ENCODE measurements at places on chromosomes 2 and 18.

DNA sequence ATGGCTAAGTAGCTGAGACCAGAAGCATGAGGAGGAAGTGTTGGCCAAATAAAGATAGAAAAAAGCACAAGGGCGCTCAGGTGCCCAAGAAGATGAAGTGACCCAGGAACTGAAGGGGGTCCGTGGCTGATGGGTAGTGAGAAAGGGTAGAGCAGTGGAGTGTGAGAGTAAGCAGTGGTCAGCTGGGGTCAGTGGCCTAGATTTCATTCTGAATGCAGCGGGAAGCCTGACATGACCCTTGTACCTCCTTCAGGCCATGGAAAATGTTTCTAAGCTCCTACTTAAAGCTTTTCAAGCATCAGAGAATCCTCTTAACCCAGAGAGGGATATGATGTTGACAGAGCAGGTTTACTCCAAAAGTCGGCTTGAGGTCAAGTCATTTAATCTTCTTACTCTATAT lies 89.0 kb upstream of the UNC80 start:
- DNase-seq, result no peak

DNA sequence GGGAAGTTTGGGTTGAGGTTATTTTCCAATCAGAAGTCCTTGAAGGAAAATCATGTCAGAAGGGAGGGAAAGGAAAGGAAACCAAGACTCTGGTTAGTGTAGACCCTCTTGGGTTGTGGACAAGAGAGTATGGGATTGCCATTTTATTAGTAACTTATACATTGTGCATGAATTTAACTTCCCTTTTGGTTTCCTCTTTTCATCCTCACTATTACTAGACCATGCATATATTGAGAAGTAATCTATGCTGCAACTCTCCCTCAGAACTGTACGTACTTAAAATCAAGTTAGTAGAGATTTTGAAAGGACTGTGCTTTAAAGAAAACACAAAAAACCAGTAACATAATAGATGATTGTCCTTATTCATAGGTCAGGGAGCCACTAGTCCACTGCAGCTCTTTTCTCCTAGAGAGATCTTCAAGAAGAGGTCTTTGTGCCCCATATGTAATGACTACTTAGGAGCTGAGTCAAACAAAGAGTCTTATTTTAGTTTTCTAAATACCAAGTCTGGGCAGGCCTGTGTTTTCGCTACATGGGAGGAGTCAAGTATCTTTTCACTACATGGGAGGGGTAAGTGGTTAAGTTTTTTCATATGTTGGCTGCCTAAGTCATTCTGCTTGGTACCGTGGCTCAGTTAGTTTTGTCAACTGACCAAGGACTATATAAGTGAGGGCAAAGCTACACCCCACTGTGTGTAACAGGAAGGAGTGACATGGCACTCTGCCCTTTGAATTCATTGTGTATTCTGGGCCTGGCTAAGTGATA lies 25.2 kb upstream of the FAM117B start:
- no peak for DNase-seq

DNA sequence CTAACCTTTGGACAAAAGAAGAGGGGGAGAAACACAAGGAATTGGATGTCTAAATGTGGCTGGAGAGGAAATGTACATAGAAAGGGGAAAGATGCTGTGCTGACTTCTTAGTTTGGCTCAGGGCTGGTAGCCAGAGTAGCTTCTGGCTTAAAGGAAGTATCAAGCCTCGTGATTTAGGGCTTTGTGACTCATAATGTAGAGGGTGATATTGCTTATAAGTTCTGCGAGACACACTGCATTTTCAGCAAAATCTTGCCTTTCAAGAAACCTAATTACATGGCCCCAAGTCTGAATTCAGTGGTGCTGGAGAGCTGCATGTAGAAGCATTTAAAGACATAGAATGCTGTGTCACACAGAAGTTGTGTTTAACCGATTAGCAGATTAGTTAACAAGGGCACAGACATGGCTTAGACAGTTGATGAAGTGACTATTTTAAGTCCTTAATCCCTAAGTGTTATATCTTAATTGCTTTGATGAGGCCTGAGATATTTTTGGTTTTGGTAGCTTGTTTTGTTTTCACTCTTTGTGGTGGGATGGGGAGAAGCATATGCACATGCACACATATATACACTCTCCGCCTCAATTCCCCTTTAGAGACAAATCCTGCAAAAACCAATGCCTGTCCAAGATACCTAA lies 66.4 kb downstream of the EPAS1 start:
- no peak for DNase-seq

GRCh38 chr2:134685967-134686366 lies 32.8 kb downstream of the TMEM163 start:
- no peak for DNase-seq

- no peak for DNase-seq
Observed at GRCh38 chr2:19685731-19686130, 216.1 kb downstream of the TTC32 start.

DNA sequence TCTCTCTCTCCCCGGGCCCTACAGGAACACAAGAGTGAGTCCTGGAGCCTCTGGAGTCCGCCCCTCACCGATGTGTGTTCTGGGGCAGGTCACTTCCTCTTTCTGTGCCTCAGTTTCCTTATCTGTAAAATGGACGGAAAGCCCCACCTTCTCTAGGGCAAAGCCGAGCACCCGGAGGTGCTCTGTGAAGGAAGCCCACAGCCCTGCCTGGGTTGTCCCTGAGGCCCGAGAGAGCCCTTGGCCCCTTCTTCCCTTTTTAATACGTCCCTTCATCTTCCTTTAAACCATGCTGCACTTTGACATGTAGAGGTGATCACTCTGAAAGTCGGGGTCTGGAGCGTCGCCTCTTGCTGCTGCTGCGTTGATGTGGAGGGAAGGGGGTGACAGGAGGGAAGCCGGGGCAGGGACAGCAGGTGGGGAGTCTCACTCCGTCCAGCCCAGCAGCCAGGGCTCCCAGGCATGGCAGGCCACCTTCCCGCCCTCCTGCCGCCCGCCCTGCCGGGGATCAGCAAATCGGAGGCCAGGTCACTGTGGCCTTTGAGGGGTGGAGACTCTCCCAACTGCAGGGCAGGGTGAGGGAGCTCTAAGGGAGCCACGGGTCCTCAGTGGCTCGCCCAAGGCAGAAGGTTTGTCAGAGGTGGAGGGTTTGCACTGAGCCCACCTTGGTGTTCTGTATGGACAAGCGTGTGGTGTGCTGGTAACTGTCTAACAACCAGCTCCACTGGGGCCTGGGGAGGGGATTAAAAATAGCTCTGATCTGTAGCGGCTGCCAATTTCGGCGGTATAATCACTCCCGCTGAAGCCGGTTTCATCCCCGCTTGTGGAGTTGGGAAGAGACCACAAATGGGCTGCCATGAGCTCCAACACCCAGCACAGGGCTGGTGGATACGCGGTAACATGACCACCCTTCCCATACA lies 135.9 kb upstream of the ID2 start:
- DNase-seq, result no peak

DNA sequence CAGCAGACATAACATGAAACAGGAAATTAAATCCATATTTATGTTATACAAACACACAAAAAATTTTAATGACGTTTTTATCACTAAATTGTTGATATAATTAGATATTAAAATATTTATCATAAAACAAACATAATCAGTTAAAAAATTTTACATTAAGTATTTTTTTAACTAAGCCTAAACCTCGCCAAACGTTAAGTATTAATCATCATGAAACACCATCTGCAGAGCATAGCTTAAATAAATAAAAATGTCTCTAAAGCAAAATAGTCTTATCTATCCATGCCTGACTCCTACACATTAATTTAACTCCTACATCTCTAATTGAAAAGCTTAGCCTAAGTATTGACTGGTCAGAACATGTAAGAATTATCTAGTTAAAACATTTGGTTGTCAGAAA lies 271.6 kb upstream of the RND3 start:
- no peak for DNase-seq

GRCh38 chr2:181896286-181896685 lies 4.8 kb downstream of the ITPRID2 start:
- DNase-seq, result no peak

DNA sequence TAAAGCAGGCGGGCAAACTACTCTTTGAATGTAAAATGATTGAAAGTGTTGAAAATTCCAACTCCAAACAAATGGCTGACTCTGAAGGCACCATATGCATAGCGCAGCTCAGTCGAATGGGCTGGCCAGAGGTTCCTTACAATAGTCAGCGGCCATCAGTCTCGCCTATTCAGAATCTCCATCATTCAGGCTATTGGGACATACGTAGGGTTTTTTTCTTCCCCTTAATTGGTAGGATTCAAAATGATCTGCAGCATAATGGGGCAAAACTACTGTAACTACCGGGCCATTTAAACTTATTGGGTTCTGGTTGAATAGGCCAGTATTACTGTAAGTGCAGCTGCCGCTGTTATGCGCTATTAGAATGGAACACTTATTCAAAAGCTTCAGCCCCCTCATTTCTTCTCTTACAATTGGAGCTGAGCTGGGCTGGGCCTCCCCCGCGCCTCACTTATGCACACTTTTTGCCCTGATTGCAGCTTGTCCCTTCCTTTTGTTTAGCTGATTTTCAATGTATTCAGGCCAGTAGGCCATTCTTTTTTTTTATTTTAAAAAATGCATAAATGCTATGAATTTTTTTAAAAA lies 40.4 kb downstream of the SLC9A4 start:
- no peak for DNase-seq

- no peak for DNase-seq
Observed at GRCh38 chr18:11050966-11051365, 98.4 kb downstream of the PIEZO2 start.

- DNase-seq, result no peak
Observed at GRCh38 chr2:150607390-150607811, 119.9 kb upstream of the RND3 start.

DNA sequence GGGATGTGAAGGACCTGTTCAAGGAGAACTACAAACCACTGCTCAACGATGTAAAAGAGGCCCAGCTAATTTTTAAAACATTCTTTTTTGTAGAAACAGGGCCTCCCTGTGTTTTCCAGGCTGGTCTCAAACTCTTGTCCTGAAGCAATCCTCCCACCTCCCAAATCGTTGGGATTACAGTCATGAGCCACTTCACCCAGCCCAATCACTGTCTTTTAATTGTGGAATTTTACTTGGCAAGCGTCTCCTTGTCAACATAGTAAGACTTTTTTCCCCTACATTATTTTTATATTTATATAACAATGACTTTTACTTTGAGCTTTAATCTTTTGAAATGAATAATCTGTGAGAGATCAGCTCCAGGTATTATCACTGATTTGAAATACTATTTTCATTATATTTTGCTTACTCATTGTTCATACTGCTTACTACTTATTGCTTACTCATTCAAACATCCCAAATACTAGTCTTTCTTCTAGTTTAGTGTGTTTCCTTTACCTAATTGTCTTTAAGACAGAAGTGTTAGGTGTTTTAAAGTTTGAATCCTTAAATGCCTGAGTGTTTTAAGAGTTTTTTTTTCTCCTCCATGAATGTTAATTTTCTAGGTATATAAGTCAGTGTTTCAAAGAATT lies 48.9 kb downstream of the PTPN4 start:
- DNase-seq, result no peak

DNA sequence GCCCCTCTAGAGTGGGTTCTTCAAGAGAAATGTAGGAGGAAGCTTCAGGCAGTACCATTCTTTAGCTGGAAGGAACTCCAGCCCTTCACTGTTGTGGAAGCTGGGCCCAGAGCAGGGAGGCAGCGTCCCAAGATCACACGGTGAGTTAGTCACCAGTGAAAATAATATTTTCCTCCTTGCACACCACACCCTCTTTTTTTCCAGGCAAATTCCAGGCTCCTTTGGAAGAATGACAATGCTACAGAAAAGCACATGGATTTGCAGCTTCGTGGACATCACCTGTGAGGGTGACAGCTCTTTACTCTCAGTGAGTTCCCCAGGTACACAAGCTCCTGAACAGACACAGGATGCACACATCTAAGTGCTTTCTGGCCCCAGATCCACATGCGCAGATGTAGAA lies 157.1 kb downstream of the COL6A3 start:
- no peak for DNase-seq

GRCh38 chr2:47300609-47301276 lies 102.2 kb upstream of the MSH2 start:
- no peak for DNase-seq

GRCh38 chr2:58973811-58974281 lies 732.7 kb upstream of the FANCL start:
- no peak for DNase-seq

- no peak for DNase-seq
Observed at GRCh38 chr2:30772021-30772705, 35.1 kb downstream of the CAPN13 start.

- DNase-seq, result no peak
Observed at GRCh38 chr2:190149200-190149599, 86.7 kb upstream of the MSTN start.

DNA sequence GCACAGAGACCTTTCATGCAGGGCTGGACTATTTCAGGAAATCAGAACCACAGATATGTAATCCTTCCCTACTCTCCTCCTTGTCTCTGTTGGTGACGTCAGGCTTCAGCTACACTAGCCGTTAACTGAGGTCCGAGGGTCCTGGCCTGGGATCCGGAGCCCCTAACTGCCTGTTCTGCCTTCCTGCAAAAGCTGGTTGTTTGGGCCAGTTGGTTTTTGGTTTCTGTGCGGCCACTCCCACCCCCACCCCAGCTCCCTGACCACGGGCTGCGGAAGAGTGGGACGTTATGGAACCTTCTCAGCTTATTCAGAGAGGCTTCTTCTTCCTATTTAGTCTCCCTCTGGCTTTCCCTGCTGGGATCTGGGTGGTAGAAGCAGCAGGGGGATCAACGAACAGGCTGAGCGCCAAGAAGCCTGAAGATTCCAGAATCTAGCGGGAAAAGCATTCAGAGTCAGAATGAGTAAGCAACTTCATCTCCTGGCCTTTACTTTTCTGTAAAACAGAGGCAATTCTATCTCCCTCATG lies 49.3 kb upstream of the ROCK2 start:
- DNase-seq, result no peak

- DNase-seq, result no peak
Observed at GRCh38 chr18:7760967-7761948, 194.1 kb downstream of the PTPRM start.

DNA sequence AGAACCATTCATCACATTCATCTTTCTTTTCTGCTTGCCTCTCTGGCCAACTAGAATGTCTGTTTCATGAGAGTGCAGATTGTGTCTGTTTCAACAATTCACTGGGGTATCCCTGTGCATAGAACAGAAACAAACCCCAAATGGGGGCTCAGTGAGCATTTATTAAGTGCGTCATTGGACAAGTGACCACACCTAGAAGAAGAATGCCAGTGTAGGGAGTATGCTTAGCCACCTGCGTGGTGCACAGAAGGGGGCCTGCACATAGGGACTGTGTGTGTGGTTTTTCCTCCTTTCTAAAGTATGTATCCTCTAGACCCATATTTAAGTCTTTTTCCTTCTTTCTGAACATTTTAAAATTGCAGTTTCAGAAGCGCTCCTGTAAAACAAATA lies 255.9 kb downstream of the AGAP1 start:
- DNase-seq, result no peak

- DNase-seq, result no peak
Observed at GRCh38 chr2:33058716-33059470, 112.1 kb downstream of the LTBP1 start.

Data from ACHN (cell line).